Heart right ventricle (tissue), 16 donors: ENCODE measurements at places on chromosomes 13 and 19.

DNA sequence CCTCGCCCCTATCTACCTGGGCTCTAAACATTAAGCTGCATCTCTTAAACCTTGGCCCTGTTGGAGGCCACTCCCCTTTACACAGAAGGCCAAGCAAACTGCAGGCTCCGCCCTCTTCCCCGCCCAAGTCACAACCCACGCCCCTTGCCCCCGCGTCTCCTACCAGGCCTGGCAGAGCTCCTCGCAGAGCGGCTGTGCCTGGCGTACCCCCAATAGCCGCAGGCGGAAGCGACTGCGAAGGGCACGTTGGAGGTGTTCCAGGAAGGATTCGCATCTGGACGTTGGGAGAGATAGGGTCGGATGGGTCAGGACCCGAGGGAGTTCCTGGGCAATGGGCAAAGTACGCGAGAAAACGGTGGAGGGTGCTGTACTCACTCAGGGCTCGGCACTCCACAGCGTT, 5.9 kb downstream of the RTBDN start:
- no peak for DNase-seq

- no peak for DNase-seq
Measured at GRCh38 chr13:51118809-51119431, 7.8 kb upstream of the C13orf42 start.

DNA sequence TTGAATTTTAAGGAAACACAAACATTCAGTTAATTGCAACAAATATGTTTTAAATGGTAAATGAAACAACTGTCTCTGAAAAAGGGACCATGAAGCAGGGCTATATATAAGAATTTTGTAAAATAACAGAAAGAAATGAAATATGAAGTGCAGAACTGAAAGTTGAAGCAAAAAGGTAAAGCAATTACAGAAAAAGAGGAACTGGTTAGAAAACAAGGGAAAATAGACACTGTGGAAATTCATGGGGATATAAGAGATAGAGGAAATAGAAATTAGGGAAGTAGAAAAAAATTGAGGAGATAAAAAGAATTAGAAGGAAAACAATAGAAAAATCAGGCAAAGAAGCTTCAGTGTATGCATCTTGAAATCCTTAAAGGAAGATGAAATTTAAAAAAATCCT, 40.0 kb upstream of the TDRD3 start:
- no peak for DNase-seq

- no peak for DNase-seq
Measured at GRCh38 chr13:63166345-63166744, 1750.7 kb upstream of the PCDH20 start.

DNA sequence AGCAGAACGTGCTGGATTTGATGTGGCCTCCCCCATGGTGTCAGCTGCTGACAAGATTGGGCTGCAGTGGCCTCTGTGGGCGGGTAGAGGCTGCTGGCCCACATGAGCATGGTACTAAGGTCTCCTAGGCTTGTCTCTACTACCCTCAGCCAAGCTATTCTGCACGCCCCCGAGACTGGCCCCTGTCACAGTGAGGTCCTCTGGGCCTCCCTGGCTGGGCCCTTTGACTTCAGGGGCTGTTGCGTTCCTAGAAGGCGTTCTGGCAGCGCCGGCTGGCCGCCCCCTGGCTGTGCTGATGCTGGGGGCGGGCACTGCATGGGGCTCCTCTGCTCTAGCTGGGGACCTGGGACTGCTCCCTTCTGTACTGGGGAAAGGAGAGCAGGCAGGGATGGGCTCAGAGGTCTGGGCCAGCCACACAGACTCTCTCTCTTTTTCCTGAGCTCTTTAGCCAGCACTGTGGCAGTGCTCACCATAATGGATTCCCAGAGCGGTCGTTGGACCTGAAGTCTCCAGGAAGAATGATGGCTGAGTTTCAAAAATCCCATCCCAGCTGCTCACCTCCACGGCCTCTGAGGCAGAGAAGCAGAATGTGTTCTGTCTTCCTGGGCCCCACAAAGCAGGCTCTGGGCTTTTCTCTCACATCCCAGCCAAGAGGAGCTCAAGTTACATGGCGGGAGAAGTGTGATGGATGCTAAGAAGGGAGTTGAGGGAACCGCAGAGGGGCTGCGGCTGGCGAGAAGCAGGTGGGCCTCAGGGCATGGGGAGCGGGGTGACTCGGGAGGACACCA, 32.3 kb downstream of the TSSK6 start:
- DNase-seq, result no peak

- DNase-seq, result no peak
Measured at GRCh38 chr19:3605770-3606169, 905 bp downstream of the TBXA2R start.

GRCh38 chr19:12111943-12112637, 28.1 kb downstream of the ZNF20 start:
- no peak for DNase-seq
